NCI-H524 treated with DMSO at 0.1 percent for 48 hours (cell line): ENCODE measurements at places on chromosomes 7 and 10.

GRCh38 chr10:131899695-131900349 is 986 bp upstream of the PPP2R2D start:
- DNase-seq = no peak

DNA sequence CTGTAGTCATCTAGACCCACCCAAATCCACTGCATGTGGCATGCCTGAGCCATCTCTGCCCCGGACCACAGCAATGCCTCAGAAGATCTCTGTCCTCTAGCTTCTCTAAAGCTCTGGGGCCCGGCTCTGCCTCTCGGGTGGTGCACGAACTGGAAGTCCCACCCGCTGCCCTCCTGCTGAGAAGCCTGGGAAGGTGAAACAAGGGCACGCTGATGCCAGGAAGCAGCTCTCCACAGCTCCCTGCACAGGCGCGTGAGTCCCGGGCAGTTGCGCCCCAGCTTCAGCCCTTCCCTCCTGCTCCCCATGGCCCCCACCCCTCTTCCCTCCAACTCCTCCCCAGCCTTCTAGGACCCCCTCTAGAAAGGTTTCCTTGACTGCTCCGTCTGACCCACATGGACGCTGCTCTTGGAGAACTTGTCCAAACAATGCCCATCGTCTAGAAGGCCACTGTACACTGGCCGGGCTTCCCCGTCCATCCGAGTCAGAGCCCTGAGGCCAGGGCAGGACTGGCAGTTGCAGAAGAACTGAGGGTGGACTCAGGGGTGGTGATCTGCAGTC is 12.8 kb downstream of the KCNH2 start:
- no peak for DNase-seq

DNA sequence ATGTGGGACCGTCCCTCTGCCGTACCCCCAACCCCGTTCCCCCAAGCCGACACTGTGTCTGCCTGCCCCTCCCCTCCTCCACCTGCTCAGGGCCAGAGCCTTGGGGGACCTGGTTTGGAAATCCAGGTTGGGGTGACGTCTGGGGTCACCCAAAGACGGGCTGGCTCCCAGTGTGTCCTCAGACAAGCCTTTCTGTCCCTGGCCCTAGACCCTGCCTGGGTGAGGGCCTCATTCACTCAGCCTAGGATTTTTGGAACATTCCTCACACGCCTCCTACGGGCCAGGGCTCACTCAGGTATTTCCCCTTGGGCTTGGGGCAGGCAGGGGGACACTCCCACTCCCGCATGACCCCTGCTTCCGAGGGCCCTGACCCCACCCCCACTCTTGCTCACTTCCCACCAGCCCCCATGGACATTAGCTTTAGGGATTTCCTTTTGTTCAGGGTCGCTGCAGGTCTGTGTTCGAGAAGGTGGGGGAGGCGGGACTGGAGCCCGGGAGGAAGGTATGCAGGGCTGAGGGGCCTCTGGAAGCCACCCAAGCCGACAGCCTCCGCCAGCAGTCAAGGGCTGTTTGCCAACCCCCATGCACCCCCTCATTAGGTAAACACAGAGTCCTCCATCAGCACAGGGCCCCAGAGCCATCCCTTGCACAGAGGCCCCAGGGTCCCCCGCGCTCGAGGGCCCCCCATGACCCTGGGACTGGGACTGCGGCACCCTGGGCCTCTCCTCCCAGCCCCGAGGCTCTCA is 35.1 kb downstream of the PDGFA start:
- DNase-seq = no peak

DNA sequence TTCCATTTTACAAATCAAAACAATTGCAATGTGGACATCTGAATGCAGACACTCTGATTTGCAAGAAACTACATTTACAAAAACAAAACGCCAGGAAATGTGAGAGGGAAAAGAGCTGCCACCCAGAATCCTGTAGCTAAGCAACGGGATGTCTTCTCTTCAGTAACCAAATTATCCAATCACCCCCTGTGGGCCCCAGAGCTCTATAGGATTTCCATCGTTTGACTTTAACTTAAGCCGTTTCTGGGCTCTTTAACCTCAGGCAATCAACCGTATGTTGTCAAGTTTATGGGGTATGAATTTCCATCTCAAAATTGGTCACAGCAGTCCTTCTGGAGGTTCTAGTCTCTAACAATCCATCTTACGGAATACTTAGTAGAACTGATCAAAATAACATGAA is 240.5 kb downstream of the ETV1 start:
- no peak for DNase-seq

GRCh38 chr7:129073738-129074137 is 18.8 kb upstream of the TNPO3 start:
- DNase-seq = no peak

- DNase-seq = no peak
Observed at GRCh38 chr7:4006687-4007086, 675.4 kb upstream of the FOXK1 start.

GRCh38 chr10:104501864-104502579 is 139.1 kb upstream of the SORCS3 start:
- DNase-seq = no peak

GRCh38 chr7:3710122-3710521 is 409.1 kb downstream of the SDK1 start:
- DNase-seq = no peak

DNA sequence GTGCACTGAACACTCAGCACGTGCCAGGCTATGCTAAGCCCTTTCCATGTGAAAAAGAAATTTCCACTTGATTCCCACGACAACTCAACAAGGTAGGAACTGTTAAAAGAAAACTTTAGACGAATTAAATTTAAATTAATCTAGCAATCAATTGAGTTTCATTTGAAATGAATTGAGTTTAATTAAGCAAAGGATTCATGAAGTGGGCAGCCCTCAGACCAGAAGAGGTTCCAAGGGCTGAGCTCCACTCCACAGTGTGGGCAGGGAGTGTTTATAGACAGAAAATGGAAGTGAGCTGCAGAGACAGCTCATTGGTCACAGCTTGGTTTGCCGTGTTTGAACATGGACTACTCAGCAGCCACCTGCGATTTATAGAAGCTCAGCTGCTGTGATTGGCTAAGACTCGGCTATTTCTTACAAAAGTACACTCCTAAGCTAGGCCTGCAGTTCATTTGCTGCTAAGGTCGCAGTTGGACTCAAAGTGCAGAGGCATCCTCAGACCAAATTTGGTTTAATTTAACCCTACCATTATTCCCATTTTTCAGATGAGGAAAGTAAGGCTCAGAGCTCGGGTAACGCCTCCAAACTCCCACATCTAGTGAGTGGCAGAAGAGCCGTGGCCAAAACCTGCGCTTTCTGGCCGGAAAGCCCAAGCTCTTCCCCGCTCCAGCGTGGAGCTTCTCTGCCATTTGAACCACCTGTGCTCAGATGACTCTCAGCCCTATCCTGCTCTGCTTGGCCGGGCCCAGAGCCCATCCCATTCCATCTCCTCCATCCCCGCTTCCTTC is 24.9 kb downstream of the CALML3 start:
- no peak for DNase-seq

DNA sequence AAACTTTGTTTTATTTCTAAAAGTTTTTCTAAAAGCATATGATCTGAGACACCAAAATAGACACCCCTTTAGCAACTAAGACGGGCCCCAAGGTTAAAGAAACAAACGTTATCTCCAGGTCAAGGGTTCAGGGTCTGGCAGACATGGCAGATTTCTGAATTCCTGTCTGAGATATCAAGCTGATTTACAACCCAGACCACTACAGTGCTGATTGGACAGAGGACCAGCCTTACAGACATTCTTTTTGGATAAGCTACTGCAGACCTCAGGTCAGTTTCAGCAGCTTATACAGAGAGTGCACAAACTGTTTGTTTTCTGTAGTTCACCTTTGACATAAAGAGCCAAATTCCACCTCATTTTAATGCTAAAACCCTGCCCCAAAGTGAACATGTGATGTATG is 34.8 kb downstream of the SVOPL start:
- DNase-seq = no peak

GRCh38 chr10:43557214-43557613 is 17.2 kb downstream of the ZNF239 start:
- no peak for DNase-seq

DNA sequence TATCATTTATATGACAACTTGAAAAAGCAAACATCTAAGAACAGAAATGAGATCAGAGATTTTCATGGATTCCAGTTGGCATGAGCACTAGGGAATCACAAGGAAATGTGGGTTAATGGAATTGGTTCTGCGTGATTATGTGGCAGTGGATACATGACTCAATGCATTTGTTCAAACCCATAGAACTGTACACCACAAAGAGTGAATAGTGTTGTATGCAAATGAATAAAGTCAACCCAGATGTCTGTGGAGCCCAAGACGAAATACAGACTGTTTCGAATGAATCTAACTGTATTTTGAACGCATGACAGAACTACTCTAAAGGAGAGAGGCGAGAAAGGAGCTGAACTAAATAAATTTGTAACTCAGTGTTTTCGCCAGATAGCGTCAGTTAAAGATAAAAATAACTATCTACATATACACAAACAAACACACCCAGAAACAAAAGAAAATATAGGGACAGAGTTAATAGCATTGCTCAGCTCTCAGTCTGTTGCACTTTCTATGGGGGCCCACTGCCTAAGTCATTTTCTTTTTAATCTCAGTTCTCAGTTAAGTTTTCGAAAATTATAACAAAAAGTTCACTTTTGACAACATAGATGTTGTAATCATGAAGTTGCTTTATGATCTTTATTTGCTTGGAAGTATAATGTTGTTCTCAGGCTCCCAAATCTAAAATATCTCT is 636.7 kb upstream of the SEMA3D start:
- DNase-seq = no peak

DNA sequence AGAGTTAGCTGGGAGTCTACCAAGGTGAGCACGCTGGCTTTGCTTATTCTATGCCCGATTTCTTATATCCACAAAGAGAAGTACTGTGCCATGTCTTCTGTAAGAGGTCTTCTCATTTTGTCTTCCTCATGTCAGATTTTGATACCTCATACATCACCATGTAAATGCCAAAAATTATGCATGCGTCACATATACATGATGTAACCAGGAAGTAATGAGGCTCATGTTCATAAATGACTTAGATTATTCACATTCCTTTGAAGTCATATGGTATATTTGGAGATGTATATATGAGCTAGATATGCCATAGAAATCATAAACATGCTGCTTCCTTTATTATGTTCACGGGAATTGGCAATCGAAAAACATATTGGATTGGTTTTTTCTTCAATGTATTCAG is 97.7 kb upstream of the CELF2 start:
- DNase-seq = no peak

GRCh38 chr7:29488977-29489376 is 74.7 kb upstream of the PRR15 start:
- DNase-seq = no peak

DNA sequence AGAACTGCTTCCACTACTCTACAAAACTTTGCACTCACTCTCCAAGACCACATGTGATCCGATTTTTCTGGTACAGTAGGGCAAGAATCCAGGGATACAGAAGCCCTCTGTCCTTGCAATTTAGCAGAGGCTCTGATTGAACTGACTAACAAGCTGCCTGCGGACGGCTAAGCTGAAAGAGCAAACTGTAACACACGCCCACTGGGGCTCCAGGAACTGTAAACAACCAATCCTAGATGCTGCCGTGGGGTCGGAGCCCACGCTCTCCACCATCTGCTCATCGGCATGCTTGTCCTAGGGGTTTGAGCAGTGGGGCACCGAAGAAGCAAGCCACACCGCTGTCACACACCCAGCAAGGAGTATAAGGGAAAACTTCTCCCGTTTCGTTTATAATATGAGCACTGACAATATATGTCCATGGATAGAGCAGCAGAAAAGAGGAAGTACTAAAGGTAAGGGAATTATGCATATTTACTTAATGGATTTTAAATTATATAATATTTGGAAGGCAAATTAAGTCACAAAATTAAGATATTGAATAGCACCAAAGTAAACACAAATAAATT is 634.4 kb upstream of the POT1 start:
- peak; percentile 97 for DNase-seq

GRCh38 chr10:87850742-87851205 is 12.6 kb downstream of the KLLN start:
- DNase-seq = no peak

DNA sequence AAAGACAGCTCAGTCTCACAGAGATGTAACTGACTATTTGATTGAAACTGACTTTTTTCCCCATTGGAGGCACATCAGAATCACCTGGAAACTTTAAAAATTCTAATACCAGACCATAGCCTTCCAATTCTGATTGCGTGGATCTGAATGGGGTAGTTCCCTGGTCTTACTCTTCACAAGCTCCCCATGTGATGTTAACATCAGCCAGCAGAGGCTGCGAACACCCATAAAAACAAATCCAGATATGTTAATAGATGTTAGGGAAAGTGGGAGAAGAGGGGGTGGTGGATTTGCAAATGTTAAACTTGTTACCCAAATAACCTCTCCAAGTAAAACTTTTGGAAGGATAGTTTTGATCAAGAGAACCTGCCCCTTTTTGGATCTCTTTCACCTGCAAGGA is 1133.4 kb downstream of the CNTNAP2 start:
- peak; percentile 3 for DNase-seq

DNA sequence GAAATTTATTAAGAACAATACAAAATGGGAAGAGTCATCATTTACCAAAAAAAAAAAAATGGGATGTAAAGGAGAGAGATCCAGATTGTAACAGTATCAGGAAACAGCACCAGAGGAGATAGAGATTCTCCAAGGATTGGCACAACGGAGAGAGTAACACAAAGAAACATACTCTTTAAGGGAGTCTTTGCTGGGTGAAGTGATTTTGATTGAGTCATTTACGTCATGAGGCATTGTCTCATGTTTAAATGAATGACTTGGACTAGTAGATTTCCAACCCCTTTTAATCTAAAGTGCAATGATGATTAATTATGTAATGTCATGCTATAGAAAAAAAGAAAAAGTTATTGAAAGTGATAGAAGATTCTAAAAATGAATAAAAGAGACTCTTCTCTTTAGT is 68.8 kb downstream of the ITGB8 start:
- no peak for DNase-seq

- DNase-seq = no peak
Observed at GRCh38 chr10:126135941-126136595, 239.7 kb downstream of the FANK1 start.

- DNase-seq = no peak
Observed at GRCh38 chr7:1675036-1675671, 5.1 kb downstream of the ELFN1 start.

DNA sequence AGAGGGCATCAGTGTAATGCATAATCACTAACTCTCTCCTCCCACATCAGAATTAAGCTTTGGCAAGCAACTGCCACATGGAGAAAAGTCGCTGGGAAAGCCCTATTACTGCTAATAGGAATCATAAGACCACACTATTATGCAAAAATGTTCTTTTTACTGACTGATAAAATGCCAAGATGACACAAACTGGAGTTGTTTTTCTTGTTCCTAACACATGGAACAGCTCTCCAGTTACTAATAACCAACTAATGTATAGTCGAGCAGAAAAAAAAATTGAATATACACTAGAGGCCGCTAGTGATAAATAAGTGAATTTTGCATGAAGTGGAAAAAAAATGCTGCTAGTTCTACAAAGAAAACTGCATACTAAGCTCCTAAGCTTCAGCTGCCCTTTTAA is 165.6 kb downstream of the TPK1 start:
- DNase-seq = peak; percentile 9

DNA sequence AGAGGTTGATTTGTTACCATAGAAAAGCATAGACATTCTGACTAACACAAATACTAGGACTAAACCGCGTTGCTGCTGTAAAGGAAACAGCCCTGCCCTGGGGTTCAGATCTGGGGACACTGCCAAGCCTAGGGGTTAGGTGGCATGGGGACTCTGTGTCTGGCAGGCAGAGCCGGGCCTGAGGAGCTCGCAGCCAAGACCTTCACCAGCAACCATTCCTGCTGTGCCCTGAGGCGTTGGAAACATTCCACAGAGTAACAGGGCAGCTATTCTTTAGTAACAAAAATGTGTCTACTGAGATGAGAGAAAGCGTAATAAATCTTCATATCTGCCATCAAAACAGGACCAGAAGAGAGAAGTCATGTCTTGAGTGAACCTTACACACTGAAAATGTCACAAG is 280.5 kb downstream of the POM121L12 start:
- no peak for DNase-seq
